ENCODE measurements at places on chromosomes 4 and X. TPM values are rescaled to one million over a fixed set of nuclear protein-coding genes. Genes with fewer than 3 reads are reported as not detected.

The ARHGEF38 gene
- polyA plus RNA-seq = not detected

The SLC25A5 gene
- polyA plus RNA-seq = 287 TPM

The SPATA4 gene
- not detected for polyA plus RNA-seq

The HSFX3 gene
- not detected for polyA plus RNA-seq

The DGKK gene
- polyA plus RNA-seq = not detected

The MTNR1A gene
- not detected for polyA plus RNA-seq

The TBC1D8B gene
- 0.39 TPM for polyA plus RNA-seq
